ENCODE measurements at places on chromosomes 7 and 10.

GRCh38 chr10:16505161-16505560, 16.5 kb downstream of the C1QL3 start:
- DNase-seq, result no peak

DNA sequence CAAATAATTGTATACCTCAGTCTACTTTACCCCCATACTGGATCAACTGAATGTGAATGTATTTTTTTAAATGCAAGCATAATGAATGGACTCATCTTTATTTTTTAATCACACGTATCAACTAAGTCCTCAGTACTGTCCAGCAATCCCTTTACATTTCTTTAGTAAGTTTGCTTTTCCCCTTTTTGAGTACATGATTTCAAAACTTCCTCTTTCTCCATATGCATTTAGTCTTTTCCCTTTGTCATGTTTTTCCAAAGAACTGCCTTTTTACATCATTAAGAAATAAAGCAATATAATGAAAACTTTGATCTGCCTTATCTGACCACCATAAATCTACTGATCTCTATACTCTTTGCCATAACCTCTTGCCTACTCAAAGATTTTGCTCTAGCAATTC, 182.5 kb upstream of the AKR1E2 start:
- no peak for DNase-seq

GRCh38 chr7:36760856-36761762, 36.8 kb upstream of the AOAH start:
- no peak for DNase-seq

- no peak for DNase-seq
Measured at GRCh38 chr7:99923200-99923599, 3.9 kb upstream of the TRIM4 start.

DNA sequence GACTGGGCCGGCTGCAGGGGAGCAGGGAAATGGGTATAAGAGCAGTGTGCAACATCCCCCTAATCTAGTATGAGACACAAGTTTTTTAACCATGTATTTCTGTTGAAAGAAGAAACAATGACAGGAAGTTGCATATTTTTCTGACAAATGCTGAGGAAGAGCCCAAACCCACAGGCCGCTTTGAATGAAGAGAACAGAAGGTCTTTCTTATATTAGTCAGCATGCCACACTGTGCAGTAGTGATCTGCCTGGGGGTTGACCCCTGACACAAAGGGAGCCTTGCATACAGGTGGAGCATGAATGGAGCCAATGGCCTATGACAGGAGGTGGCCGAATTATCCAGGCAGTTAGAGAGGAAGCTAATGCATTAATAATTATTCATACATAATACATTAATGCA, 518.3 kb downstream of the PLXDC2 start:
- DNase-seq, result no peak

- no peak for DNase-seq
Measured at GRCh38 chr10:123583639-123584418, 82.3 kb upstream of the GPR26 start.

DNA sequence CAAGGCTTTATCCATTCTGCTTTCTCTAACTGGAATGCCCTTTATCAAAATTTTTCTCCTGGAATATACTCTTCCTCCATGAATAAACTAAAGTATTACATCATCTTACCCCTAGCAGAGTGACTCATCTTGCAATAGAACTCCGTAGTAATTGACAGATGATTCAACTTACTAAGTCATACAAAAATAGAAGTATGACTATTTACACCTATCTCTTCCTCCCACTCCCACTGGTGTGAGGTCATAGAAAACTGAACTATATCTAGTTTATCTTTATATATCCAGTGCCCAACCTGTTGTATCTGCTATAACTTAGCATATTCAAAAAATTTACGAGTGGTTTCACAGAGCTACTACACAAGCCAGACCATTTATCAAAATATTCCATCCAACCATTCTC, 26.1 kb downstream of the ABCB1 start:
- no peak for DNase-seq

- DNase-seq, result no peak
Measured at GRCh38 chr7:42642699-42643098, 269.2 kb downstream of the C7orf25 start.

DNA sequence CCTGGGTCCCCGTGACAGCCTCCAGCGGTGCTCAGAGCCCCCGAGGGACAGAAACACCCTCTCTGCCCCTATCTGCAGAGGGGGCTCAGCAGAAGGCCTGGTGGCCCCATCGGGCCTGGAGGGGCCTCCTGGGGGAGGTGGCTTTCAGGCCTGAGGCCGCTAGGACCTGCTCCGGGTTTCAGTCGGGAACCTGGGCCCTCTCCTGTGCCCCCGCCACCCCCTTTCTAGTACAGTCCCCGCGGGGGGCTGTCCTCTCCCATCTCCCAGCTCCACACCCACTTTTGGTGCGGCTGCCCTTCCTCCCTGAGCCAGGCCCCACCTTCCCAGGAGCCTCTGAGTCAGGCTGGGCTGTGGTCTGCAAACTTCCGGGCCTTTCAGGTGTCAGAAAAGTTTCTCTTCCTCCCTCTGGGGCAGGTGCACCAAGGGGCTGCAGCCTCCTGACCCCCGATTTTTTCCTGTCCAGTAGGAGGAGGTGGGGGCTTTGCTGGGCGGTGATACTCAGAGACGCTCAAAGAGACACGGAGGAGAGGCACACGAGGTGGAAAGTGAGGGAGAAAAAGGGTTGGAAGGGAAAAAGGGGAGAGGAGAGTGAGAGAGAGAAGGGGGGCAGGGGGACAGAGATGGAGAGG, 692 bp downstream of the CARD11 start:
- no peak for DNase-seq

GRCh38 chr7:100465702-100466311, 1.7 kb upstream of the SPACDR start:
- DNase-seq, result no peak

- no peak for DNase-seq
Measured at GRCh38 chr10:81957976-81958375, 83.0 kb downstream of the NRG3 start.

DNA sequence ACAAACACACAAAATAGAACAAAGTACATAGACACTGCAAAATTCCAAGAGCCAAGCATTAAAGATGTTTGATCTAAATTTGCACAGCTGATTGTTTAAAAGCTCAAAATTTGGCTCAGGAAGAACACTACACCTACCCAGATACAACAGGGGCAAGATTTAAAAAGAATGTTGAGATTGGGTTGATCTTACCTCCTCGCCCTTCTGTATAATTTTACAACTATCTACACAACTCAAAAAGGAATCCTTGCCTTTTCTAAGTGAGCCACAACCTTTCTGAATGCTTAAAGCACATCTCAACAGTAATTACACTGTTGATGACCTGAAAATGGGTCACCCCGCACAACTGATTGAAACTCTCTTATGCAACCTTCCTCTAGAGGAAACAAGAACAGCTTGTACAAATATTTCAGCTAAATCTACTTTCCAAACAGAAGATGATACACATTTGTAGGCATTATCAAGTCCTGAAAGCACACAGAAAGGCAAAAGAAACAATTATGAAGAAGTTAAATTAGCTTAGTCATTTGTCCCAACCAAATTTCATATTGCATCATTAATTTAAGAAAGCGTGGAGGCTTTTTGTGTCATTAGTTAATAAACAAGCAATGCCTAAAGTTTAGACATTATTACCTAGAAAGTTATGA, 75.5 kb downstream of the UBE2H start:
- DNase-seq, result no peak

DNA sequence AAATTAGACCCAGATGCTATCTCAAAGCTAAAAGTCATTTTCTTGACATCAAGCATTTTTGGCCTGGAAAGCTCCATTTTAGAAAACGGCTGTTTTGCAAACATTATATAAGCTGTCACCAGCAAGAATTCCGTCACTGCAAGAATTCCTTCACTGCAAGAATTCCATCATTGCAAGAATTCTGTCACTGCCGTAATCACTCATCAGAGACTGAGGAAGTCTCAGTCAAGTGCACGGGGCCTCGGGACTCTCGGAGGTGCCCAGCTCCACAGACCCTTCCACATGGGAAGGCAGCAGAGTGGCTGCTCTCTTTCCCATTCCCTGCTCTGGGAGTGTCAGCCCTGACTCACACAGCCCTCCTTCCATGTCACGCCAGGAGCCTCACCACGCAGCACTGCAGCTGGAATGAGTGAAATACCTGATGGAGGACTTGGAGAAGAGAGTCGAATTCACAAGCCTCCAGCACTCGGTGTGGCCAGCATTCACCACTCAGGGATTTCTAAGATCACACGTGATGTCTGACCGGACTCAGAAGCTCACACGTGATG, 168.3 kb downstream of the PTPRN2 start:
- DNase-seq, result no peak

DNA sequence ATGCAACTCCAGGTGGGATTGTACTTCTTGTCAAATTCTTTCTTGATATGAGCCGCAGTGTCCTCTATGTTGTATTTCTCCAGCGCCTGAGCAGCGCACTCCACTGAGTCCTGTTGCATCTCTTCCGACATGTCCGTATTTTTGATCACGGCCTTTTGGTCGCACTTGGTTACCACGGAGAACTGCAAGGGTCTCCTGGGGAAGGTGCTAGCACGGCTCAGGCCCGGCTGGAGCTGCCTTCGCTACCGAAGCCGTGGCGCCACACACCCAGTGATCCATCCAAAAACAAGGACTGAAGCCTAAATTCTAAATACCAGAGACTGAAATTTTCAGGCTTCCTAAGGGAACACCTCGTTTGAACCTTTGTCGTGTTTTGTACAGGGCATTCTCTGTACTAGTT, 194.4 kb upstream of the SEMA3D start:
- no peak for DNase-seq

DNA sequence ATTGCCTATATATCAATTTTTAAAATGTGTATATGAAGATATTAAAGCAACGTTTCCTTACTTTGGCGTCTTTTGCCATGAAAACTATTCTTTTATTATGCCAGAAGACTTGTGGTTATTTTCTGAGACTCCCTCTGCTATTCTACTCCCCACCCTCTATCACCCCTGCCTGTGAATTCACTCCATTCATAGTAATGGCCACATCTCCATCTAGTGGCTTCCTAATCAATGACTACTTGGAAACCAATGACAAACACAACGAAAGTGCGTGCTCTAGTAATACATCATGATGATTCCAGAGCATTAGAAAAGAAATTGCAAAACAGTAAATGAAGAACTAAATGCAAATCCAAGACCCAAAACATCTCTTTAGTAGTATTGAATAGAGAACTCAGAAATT, 186.7 kb upstream of the HGF start:
- DNase-seq, result no peak

GRCh38 chr7:9719303-9719702, 1254.4 kb upstream of the PHF14 start:
- no peak for DNase-seq

DNA sequence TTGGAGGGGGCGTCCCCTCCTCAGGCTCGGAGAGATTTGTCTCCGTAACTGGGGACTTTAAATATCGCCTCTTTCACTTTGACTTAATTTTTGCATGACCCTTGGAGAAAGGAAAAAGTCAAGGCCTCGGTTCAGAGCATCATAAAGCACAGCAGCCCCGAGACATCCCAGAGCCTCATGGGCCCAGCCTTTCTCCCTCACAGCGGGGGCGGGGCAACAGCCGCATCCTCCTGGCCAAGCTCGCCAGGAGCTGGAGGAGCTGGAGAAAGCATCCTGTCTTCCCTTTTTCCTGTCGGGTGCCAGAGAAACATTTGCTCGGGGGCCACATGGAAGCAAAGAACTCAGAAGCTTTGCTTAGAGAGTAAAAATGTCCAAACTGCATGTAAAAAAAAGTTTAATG, 43.6 kb upstream of the DPYSL4 start:
- no peak for DNase-seq

GRCh38 chr7:47787249-47788069, 160.8 kb downstream of the PKD1L1 start:
- DNase-seq, result no peak

- no peak for DNase-seq
Measured at GRCh38 chr7:90540406-90540805, 55.7 kb upstream of the CDK14 start.

DNA sequence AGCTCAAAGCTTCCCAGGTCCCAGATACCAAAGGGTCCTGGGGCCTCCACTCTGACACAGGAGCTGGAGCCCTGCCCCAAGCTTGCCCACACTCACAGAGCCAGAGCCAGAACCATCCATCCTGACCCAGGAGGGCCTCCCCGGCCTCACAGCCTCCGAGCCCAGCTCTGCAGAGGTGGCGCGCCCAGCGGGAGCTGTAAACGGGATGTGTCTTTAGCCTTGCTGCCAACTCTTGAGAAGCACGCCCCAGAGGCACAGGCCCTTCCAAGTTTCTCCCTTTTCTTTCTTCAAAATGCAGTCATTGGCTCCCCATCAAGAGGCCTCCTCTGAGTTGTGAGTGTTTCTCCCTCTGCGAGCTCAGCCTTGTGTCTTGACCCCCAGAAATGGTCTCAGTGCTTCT, 75.0 kb downstream of the PDGFA start:
- DNase-seq, result no peak

- no peak for DNase-seq
Measured at GRCh38 chr7:105097619-105098018, 83.6 kb downstream of the KMT2E start.

- DNase-seq, result no peak
Measured at GRCh38 chr7:153354071-153354470, 594.5 kb downstream of the ACTR3B start.

DNA sequence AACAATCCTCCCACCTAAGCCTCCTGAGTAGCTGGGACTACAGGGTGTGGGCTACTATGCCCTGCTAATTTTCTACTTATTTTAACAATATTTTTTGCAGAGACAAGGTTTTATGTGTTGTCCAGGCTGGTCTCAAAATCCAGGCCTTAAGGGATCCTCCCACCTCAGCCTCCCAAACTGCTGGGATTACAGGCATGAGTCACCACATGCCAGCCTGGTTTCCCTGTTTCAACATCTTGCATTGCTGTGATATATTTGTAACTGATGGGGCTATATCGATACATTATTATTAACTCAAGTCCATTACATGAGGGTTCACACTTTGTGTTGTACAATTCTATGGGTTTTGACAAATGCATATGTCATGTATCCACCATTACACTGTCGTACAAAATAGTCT, 41.9 kb upstream of the OGDHL start:
- no peak for DNase-seq

DNA sequence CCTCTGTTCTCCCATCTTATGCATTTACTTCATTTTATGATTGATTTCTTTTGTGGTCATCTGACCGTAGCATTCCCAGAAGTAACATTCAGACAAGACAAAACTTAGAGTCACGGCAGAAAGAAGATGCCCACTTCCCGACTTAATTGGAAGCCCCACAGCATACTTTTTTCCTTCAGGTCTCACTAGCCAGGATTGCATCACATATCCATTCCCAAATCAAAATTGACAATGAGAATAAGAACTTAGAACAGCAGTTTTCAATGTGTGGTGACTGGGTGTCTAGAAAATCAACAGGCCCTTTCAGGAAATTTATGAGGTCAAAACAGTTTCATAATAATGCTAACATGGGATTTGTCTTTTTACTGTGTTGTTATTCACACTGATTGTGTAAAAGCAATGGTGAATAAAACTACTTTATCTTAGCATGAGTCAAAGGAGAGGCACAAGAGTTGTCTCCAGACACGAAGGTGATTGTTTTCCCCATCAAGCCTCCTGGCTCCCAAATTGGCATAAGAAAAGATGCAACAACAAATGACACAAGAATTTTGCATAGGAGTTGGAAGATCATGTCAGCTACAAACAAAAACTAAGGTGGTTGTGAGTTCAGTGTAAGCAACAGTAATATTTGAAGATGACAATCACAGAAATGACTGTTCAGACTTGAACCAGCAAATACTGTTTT, 493.9 kb downstream of the HTR7 start:
- no peak for DNase-seq
